ENCODE measurements at places on chromosomes 5 and 9.

DNA sequence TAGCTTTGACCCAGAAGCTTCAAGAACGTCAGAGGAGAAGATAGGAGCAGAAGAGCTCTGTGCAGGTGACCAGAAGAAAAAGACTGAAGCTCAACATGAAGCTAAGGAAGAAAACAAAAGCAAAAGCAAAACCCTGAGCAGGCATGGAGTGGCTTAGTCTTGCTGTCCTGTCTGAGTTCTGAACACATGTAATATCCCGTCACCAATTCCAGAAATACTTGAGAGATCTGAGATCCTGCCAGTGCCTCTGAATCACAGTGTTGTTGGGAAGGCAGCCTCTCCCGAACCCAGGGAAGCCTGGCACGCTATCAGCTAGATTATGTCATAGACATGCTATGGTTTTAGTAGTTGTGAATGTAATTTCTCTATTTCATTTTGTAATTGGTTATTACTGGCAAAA lies 235.7 kb downstream of the ICE1 start:
- no peak for ATAC-seq

DNA sequence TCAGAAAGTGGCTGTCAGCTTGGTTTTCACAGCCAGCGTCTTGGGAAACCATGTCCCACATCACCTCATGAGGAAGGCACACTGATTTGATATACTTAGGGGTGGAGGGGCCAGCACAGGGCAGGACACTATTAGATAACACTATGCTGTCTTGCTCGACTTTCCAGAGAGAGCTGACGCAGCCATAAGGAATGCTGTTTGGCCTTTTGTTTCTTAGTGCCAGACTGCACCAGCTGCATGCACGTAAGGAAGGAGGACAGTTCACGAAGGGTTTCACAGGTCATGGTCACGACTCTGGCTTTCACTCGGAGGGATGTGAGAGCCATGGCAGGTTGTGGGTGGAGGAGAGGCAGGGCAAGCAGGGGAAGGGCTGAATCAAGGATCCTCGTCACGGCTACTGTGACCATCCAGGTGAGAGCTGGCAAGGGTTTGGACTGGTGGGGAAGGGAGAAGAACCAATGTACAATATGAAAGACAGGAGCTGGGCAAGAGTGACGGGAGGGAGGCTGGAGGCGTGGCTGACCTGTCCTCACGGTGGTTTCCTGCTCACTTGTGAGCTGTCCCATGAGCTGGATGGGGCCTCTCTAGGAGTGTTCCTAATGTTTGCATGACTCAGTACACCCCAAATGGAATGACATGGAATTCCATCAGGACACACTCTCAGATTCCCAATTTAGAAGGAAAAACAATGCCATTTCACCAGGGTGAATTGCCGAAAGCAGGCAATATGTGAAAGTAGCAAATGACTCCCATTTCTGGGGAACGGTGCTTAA lies 61.7 kb downstream of the OTULIN start:
- ATAC-seq: no peak

GRCh38 chr5:34498572-34498971 lies 157.6 kb upstream of the RAI14 start:
- ATAC-seq: no peak

- ATAC-seq: no peak
Observed at GRCh38 chr9:125904155-125904851, 157.1 kb downstream of the PBX3 start.
